K562 (cell line): ENCODE measurements at places on chromosomes 13 and 19.

DNA sequence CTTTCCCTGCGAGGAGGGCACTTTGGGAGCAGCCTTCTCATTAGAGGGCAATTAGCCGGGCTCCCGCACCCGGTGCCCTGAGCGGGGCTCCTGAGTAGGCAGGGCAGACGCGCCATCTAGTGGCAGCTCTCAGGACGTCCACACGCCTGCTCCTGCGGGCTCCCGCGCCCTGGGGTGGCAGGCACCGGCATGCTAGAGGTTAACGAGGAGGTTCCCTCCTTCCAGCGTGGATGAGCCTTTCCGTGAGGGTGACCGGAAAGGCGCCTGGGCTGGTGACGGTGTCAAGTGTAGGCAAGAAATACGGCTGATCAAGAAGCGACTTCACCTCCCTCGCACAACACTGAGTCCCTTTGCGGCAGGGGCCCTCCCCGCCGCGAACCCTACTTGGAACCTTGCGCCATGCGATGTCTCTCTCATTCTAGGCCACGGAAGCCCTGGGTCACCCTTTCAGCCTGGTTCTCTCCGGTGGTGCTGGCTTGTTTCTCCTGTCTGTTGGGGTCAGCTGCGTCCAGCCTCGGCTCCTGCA is 67.7 kb downstream of the ALOX5AP start:
- DNase-seq: peak; percentile 67

GRCh38 chr13:49248622-49249002 is 887 bp downstream of the CDADC1 start:
- no peak for DNase-seq

- no peak for DNase-seq
These were observed 67.4 kb downstream of the CDADC1 start for GRCh38 chr13:49315036-49315565.

- DNase-seq: no peak
These were observed 118.7 kb downstream of the FRY start for GRCh38 chr13:32150239-32150638.

DNA sequence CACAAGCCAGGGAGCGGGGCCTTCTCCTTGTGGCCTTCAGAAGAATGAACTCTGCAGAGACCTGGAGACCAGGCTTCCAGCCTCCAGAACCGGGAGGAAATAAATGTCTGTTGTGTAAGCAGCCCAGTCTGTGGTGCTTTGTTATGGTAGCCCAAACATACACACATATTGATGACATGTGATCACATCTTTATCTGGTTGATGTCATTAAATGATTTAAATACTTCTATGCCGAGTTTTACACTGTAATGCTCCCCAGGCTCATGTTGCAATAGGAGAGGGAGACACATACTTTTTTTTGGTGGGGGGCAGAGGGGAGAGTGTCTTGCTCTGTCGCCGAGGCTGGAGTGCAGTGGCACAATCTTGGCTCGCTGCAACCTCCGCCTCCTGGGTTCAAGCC is 188.0 kb upstream of the IRS2 start:
- no peak for DNase-seq

DNA sequence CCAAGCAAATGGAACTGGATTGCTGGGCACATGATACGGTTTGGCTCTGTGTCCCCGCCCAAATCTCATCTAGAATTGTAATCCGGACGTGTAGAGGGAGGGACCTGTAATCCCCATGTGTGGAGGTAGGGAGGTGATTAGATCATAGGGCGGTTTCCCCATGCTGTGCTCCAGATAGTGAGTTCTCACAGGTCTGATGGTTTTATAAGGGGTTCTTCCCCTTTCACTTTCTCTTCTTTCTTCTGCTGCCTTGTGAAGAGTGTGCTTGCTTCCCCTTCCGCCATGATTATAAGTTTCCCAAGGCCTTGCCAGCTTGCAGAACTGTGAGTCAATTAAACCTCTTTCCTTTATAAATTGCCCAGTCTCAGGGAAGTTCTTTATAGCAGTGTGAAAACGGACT is 32.6 kb upstream of the MTIF3 start:
- no peak for DNase-seq

DNA sequence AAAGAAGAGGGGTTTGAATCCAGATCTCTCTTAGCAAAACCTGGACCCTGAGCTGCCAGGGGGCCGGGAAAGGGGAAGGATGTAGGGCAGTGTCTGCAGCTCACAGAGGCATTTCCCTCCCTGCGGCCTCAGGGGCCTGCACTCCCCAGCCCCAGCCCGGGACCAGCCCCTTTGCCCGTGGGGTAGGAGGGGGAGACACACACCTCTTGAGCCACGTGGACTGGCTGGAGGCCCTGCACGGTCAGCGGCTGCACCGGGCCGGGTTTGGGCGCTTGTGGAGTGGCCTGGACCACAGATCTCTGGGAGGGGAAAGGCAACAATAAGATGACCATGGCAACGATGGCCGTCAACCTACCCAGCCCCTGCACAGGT is 26.9 kb downstream of the RFX1 start:
- DNase-seq: no peak

DNA sequence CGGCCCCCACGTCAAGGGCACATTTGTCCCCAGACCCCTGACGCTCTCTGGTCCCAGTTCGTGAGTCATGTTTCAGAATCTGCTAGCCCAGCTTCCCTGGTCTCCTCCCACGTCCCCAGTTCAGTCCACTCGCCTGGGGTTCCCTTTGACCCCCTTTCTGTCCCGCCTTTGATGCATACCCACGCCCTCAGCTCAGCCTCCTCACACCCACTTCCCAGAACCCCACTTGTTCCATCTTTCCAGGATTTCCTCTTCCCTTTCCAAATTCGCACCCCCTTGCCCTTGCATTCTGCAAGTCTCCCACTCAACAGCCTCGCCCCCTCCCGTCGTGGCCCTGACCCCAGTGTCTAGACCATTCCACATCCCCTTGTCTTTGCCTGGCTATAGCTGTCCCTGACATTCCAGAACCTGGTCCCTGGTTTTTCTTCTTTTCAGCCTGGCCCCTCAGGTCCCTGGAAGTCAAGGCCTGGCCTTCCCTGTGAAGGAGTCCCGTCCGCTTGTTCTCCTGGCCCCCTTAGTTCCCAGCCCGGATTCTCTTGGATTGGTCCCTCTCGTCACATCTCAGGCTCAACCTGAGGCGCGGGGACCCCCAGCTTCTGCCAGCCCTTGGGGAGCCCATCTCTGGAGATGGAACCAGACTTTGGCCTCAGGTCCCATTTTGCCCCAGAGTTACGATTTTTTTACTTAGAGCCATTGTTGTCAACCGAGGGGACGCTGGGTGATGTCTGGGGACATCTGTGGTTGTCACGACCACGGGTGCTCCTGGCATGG is 1.3 kb downstream of the NCLN start:
- DNase-seq: peak; percentile 54
